ENCODE measurements at places on chromosomes 2 and 18. TPM values are rescaled to one million over a fixed set of nuclear protein-coding genes. Genes with fewer than 3 reads are reported as not detected.

DNA sequence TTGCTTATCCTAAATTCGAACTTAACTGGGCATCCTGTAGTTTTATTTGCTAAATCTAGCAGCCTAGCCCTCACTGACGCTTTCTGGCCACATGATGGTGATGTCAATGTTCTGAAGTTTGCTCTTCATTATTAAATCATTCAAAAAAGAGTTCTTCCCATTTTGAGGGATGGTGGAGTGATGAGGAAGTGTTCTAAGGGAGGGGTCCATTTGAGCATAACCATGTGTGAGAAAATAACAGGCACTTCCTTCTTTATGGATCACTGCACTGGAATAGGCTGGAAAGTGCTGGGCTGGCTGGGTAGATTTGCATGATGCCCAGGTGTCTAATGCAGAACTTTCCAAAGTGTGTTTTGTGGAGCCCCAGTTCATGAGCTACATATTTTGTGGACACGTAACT, 74.2 kb downstream of the TNFRSF11A start:
- no peaks in the 10 kb centered on the region for H3K36me3 ChIP-seq
- H3K4me1 ChIP-seq: no peaks in the 10 kb centered on the region
- H3K27me3 ChIP-seq: no peaks in the 10 kb centered on the region
- H3K27ac ChIP-seq: no peak overlapping the region

CARF gene
- 15.5 TPM for total RNA-seq

MC2R gene
- total RNA-seq: not detected

DNA sequence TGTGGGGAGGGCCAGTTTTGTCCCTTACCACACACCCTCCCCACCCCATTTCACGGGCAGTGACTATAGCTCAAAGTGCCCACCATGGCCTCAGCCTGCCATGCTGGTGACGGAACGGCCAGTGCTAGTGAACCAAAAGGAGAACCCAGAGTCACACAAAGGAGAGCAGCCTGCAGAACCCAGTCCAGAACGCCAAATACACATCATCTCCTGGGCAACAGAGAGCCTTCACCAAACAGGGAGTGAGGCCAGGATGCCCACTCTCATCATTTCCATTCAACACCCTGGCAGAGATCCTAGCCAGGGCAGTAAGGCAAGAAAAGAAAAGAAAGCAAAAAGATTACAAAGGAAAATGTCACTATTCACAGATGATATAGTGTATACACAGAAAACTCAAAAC, 38.3 kb downstream of the HDAC4 start:
- H3K4me3 ChIP-seq: no peak overlapping the region
- no peaks in the 10 kb centered on the region for H3K36me3 ChIP-seq
- no peak overlapping the region for H3K27ac ChIP-seq
- no peaks in the 10 kb centered on the region for H3K4me1 ChIP-seq
- no peak for DNase-seq

GRCh38 chr2:234978466-234979203, 26.8 kb downstream of the SH3BP4 start:
- no peaks in the 10 kb centered on the region for H3K27me3 ChIP-seq
- H3K36me3 ChIP-seq: no peaks in the 10 kb centered on the region
- DNase-seq: no peak
- H3K4me3 ChIP-seq: no peak overlapping the region

LHCGR gene
- 1.5 TPM for total RNA-seq

CXCR1 gene
- not detected for total RNA-seq

DNA sequence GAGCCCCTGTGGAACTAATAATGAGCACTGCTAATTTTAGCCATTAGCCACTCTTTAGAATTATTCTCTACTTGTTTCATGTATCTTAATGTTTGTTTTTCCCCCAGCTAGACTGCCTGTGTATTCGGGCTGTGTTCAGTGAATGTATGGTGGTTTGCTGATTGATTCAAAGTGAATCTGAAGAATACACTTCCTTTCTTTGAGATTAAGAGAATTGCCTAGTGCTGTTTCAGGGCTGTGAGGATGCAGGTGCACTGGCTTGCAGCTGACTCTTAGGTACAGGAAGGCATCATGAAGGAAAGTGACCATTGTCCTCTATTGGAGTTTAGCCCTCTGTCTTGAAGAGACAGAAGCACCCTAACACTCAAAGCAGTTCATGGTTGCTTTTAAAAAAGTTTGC, 138.7 kb downstream of the CERS6 start:
- peaks cover 2% of the 10 kb centered on the region for H3K4me1 ChIP-seq
- H3K27ac ChIP-seq: no peak overlapping the region
- no peak overlapping the region for H3K4me3 ChIP-seq
- H3K36me3 ChIP-seq: no peaks in the 10 kb centered on the region
- no peak for DNase-seq

DNA sequence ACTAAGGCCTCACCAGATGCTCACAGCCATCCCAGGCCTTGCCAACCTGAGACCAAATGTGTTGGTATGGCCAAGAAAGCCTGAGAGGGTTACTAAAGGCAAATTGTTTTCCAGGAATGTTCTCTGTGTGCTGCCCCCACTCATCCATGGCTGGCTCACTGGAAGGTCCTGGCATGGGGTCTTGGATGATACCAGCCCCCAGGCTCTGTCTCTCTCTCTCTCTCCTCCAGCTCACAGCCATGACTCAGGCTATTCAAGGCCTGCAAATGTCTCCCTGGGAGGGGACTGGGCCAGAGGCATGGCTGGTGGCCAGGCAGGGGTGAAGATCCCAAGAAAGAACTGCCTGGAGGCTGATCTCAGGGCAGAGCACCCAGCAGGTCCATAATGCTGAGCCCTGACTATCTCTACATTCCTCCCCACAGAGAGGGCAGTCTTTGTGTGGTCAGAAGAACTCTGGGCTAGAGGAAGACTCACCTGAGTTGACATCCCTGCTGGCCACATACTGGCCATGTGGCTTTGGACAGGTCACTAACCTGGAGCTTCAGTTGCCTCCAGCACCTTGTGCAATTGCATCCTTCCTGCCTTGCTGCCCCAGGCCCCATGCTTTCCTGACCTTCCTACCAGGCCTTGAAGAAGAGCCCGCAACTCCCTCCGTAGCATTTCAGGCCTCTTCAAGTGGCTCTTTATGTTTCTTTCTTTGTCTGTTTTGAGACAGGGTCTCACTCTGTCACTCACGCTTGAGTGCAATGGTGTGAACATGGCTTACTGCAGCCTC, 150.4 kb downstream of the ZFP36L2 start:
- H3K4me1 ChIP-seq: peaks cover 31% of the 10 kb centered on the region
- no peaks in the 10 kb centered on the region for H3K27me3 ChIP-seq
- peak overlapping the region; percentile 20 for H3K27ac ChIP-seq
- no peak overlapping the region for H3K4me3 ChIP-seq
- H3K36me3 ChIP-seq: no peaks in the 10 kb centered on the region
- peak; percentile 57 for DNase-seq

DNA sequence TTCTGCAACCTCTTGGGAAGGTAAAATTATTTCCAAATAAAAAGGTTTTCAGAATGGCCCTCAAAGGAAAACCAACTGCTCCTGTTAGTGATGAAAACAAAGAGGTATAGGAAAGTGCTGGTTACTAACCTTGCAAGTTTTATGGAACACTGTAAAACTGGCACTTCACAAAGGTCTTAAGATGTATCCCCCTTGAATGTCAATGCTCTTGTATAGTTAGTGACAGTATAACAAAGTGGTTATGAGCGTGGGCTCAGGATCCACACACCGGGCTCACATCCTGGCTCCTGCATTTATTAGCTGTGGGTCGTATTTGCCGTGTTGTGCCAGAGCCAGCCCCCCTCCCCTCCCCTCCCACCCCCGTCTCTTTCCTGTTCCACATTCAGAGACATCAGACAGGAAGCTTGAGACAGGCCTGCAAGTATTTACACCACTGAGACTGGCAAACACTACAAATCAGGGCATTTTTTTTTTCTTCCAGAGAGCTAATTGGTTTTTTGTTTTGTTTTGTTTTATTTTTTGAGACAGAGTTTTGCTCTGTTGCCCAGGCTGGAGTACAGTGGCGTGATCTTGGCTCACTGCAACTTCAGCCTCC, 9.2 kb upstream of the DNPEP start:
- no peaks in the 10 kb centered on the region for H3K4me1 ChIP-seq
- no peaks in the 10 kb centered on the region for H3K36me3 ChIP-seq
- no peak for DNase-seq
- no peak overlapping the region for H3K27ac ChIP-seq

DPP10 gene
- total RNA-seq: not detected

DNA sequence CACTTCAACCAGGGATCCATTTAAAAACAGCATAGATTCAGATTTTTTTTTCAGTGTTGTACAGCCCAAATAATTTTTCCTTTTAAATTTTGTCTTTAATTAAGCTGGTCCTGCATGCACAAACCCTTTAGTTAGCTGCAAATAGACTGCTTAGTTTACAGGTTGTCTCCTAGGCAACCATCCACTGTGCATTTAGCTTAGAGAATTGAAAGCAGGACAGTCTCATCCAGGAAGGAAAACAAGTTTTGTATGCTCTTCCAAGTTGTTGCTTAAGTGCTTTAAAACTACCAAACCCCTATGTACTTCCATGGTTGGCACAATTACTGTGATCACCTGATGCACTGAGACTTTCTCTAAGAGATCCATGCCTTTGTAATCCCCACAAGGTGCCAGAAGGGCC, at the start of gene MAP3K19:
Gene MAP3K19, minus strand, starts transcription at position 148 of the 400 bp plus-strand sequence. CDS start 22,800 bp downstream, outside the sequence.
- H3K36me3 ChIP-seq: no peaks in the 10 kb centered on the region
- peaks cover 2% of the 10 kb centered on the region for H3K4me1 ChIP-seq
- H3K27ac ChIP-seq: no peak within 1 kb of the TSS
- DNase-seq: no peak
- no peak within 1 kb of the TSS for H3K4me3 ChIP-seq

VPS54 gene
- 26.3 TPM for total RNA-seq

AMMECR1L gene
- 15.7 TPM for total RNA-seq

CD207 gene
- total RNA-seq: 0.32 TPM

DNA sequence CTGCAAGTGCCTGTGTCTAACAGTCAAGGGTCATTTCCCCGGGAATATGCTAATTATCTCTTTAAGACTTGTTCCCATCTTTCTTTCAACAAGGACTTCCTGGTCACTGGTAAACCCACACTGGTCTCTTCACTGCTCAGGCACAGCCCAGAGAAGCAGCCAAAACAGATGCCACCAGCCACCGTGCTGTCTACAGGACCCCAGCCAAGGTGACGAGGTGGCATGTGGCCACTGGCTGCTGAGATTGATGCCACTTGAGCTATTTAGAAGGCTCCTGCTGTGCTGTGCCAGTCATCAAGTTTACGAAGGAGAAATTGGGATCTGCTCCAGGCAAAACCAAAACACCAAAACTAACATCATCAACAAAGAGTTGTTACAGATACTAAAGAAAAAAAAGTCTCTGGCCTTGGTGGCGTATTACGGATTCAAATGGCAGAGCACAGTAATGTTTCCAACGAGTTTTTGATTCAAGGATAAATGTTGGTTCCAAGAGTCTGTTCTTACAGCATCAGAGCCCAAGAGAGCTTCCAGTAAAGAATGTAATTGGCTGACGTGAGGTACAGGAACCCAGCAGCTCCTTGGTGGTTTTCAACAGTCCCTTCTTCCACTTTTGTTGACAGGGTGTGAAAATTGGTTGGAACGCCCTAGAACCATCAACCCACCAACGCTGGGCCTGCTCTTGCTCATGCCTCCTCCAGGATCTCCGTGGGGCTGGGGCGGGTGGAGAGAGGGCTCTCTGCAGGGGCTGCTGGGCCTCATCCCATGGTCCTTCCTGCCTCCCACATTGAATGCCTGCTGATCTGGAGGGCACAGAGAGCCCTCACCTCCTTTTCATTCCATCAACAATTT, 63.7 kb upstream of the ZCCHC2 start:
- no peak for DNase-seq
- no peaks in the 10 kb centered on the region for H3K27me3 ChIP-seq
- no peak overlapping the region for H3K27ac ChIP-seq
- no peaks in the 10 kb centered on the region for H3K36me3 ChIP-seq

TNFAIP6 gene
- not detected for total RNA-seq

Data from ovary (tissue), 10 donors.